Esophagus muscularis mucosa (tissue), 4 donors: ENCODE measurements at places on chromosomes 3 and 15. TPM values are rescaled to one million over a fixed set of nuclear protein-coding genes. Genes with fewer than 3 reads are reported as not detected.
A peak's percentile ranks its signal among the peaks of the same experiment; 100 is the strongest.

DNA sequence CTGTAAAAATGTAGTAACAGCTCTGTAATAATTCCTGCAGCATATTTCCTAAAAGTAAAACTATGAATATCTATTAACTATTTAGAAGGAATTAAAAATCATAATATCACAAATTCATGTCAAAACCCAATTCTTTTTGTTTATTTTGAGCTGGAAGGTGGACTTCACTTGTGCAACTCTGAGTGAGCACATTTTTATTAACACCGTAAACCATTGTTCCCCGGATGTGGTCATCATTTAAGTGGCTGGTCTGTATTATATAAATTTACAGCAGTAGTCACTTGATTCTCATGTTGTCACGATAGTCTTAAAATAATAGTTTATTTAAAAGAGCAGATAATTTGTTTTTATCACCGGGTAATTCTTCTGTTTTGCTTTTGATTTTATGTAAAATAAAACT is 43.0 kb upstream of the UTS2B start:
- DNase-seq: no peak

DNA sequence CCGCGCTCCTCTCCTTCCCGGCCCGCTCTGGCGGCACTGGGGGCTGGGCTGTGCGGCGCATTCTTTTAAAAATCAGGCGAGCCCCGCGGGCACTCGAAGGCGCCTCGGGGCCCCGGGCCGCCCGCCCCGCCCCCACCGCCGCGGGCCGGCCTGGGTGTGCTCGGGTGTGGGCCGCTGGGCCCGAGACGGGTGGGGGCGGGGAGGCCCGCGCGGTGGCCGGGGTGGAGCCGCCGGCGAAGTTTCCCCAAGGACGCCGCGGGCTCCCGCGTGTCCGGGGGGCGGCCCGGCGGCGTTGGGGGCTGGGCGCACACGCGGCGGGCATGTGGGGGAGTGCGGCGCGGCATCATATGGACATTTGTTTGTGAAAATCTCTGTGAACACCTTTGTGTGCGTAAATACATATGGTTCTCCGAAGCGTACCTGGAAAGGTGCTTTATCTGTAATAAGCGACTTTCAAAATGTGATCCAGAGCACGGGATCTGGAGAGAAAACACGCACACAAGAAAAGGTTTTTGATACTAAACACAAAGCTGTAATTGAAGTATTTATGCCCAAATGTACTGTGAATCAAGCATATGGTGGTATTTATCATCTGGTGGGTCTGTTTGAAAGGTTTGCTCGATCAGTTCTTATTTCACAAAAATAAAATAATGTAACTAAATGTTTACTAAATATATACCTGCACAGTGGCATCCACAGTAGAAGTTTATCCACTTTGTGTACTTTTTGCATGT is 612 bp upstream of the TBL1XR1 start:
- DNase-seq: no peak

GRCh38 chr3:94159062-94159828 is 96.4 kb downstream of the NSUN3 start:
- no peak for DNase-seq

DNA sequence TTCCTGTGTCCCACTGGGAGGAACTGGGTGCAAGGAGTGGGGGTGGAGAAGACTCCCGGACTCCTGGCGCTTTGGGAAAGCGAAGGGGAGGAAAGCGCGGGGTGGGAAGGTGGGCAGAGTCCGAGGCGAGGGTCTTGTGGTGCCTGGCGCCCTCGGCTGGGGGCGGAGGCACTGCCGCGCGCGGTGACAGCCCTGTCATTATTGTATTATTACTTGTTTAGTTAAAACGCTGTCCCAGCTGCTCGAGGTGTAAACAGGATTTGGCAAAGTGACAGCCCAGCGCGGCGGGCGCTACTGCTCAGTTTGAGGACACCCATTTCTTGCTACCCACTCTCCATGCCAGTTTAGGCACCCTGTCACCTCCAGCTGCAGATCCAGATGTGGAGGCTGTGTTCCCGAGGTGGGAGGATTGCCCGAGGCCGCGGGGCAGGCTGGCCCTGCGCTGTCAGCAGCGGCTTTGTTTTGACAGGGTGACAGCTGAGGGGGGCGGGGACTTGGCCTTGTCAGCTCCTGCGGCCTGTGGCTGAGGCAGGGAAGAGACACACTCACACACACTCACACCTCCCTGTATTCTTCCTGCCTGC is 1.0 kb downstream of the KAT2B start:
- DNase-seq: no peak

Gene SPRED1
- total RNA-seq: 20.9 TPM

- no peak for DNase-seq
Measured at GRCh38 chr3:183259621-183260020, 6.6 kb downstream of the B3GNT5 start.

- DNase-seq: no peak
Measured at GRCh38 chr3:131107637-131108433, 81.2 kb downstream of the NEK11 start.

Gene MAP2K5
- 7.8 TPM for total RNA-seq

DNA sequence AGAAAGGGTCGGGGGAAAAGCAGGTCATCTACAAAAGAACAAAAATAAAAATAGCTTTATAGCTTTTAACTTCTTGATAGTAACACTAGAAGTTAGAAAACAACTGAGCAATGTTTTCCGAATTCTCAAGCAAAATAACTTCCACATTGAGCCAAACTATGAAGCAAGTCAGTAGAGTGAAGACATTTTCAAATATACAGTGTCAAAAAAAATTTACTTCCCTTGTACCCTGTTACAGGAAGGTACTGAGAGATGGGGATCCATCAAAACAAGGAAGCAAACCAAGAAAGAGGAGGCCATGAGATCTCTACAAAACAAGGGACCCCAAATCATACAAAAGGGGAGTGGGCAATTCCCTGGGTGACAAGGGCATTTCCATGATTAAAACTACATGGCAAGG is 26.6 kb upstream of the STIMATE start:
- DNase-seq: no peak

Gene KY
- total RNA-seq: 1.2 TPM

- no peak for DNase-seq
Measured at GRCh38 chr15:85034276-85034675, 52.6 kb downstream of the PDE8A start.

GRCh38 chr15:49908236-49908932 is 210.6 kb downstream of the ATP8B4 start:
- DNase-seq: no peak

DNA sequence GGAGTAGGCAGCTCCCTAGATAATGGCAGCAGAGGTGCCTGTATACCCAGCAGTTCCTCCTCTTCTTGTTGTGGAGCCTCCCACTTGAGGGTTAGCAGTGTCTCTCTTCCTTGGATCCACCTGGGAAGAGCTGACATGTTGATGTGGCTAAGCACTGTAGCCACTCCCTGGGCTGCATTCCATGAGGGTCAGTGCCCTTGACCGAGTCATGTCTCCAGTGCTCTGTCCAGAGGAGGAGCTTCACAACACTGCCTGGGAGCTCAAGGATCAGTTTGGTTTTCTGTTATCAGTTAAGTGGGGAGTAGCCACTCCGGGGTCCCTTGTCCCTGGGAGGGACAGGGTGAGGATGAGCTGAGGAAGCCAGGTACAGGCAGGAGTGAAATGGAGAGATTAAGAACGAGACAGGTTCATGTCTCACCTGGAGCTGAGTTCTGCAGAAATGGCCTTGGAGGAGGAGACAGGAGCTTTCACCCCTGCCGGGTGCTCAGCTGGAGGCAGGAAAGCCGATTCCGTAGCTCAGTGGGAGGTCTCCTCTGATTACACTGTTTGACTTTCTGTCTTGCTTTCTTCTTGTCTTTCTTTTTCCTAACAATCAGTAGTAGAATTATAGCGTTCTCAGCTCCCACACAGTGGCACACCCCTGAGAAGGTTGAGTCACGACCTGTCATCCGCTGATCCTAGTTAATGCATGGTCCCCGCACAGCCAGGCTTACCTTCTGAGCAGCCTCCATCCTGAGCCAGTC is 57.9 kb upstream of the SEC22A start:
- DNase-seq: no peak

GRCh38 chr3:12235691-12236090 is 53.2 kb upstream of the PPARG start:
- no peak for DNase-seq

- DNase-seq: no peak
Measured at GRCh38 chr3:82259994-82260393, 498.5 kb upstream of the GBE1 start.

Gene TRPM1
- total RNA-seq: not detected

Gene TICRR
- total RNA-seq: 0.29 TPM

GRCh38 chr3:45832699-45833098 is 9.2 kb downstream of the LZTFL1 start:
- DNase-seq: no peak

Gene GPR149
- not detected for total RNA-seq

GRCh38 chr3:126679831-126680666 is 24.0 kb upstream of the CHCHD6 start:
- peak; percentile 87 for DNase-seq

Gene SNRPN
- total RNA-seq: 101 TPM

- DNase-seq: no peak
Measured at GRCh38 chr3:107970993-107971580, 119.7 kb downstream of the CD47 start.

Gene KCNH8
- 0.42 TPM for total RNA-seq

Gene TNNC1
- not detected for total RNA-seq

DNA sequence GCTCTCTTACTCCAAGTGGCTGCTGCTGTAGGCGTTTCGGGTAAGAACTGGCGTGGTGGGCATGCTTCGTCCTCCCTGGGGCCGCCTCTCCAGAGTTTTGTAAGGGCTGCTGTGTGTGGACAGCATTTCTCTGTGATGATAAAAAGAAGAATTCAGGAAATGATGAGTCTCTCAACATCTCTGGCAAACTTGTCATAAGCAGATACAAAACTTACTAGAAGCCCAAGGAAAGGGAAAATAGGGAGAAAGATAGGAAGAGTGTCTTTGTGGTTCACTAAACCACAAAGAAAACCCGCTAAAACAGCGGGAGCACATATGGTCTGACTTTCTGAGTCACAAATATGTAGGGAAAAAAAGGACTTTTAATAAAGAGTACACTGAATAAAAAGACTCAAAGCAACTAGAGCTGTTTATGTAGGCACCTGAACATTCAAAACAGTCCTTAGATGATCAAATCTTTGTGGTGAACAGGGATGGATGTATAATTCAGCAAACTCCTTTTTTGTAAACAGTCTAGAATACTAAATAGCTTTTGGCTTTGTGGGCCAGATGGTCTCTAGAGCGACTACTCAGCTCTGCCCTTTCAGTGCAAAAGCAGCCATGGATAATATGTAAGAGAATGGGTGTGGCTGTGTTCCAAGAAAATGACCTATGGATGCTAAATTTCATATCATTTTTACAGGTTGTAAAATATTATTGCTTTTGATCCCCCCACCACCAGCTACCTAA is 60.4 kb upstream of the LMOD3 start:
- no peak for DNase-seq

DNA sequence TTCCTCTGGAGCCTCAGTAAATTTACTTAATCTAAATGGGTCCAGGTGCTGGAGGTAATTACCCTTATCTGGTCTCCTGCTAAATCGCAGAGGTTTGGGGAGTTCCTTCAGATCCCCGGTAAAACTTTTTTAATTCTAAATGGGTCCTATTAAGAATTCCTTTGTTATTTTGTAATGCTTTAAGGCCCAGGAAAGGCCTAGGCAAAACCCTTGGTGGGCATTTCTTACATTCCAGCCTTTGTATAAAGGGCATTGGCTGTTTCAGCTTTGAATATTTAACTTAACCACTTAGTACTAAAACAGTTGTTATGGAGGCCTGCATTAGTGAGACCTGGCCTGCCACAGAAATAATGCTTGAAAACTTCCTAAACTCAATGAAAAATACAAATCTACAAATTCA is 14.9 kb upstream of the ZNF662 start:
- no peak for DNase-seq

- no peak for DNase-seq
Measured at GRCh38 chr3:159627229-159627628, 361.4 kb upstream of the IL12A start.

DNA sequence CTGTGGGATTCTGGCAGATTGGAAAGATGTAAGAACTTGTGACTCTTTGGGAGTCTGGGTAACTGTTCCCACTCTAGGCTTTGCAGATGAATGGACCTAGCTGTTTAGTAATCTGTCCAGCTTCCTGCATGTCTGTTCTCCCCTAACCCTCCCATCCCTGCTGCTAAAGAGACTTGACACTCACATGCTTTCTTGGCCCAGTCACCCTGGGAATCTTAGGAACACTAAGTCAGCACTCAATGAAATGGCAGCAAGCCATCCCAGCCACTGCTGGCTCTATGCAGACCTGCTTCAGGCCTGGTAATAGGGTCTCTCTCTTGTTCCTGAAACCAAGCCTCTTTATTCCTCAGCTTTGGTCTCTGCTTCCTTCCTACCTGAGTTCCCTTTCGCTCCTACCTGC is 63.7 kb upstream of the THSD4 start:
- no peak for DNase-seq

DNA sequence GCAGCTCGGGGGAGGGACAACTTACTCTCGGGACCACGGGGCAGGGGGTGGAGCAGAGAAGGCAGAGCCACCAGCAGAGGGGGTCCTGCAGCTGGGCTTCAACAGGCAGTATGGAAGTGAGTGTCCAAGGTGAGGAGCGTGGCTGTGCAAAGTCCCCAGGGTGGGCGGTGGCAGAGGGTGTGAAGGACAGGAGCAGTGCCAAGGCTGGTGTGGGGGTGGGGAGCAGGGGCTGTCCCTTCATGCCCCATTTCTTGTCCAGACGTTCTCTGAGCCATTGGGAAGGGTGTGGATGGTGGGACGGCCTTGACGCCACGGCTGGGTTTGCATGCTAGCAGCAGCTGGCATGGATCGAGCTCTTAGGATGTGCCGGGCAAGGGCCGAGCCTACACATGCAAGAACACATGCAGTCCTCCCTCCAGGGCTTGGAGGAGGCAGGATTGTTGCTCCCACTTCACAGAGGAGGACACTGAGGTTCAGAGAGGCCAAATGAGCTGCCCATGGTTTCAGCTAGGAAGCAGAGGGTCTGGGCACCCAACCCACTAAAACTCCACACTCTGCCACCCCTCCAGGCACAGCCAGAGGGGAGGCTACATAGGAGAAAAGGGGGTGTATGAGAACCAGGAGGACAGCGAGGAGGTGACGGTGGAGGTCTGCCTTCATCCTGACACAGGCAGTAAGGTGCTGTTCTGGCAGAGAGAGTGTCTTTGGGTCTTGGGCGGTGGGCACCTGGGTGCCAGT is 93.6 kb downstream of the TBC1D2B start:
- DNase-seq: no peak

GRCh38 chr15:90979582-90979981 is 14.8 kb downstream of the PRC1 start:
- no peak for DNase-seq
